Activated CD4-positive, alpha-beta T cell treated with anti-CD3 and anti-CD28 coated beads for 24 hours (primary cell): ENCODE measurements at places on chromosomes 16 and 17.

GRCh38 chr17:55433029-55433628, 11.5 kb upstream of the MMD start:
- DNase-seq, result no peak

GRCh38 chr16:50002190-50002589, 22.8 kb upstream of the CNEP1R1 start:
- no peak for DNase-seq

- no peak for DNase-seq
These were observed 139.0 kb downstream of the HS3ST3A1 start for GRCh38 chr17:13462673-13463124.

GRCh38 chr17:2347805-2348685, 10.7 kb downstream of the SGSM2 start:
- DNase-seq, result no peak

DNA sequence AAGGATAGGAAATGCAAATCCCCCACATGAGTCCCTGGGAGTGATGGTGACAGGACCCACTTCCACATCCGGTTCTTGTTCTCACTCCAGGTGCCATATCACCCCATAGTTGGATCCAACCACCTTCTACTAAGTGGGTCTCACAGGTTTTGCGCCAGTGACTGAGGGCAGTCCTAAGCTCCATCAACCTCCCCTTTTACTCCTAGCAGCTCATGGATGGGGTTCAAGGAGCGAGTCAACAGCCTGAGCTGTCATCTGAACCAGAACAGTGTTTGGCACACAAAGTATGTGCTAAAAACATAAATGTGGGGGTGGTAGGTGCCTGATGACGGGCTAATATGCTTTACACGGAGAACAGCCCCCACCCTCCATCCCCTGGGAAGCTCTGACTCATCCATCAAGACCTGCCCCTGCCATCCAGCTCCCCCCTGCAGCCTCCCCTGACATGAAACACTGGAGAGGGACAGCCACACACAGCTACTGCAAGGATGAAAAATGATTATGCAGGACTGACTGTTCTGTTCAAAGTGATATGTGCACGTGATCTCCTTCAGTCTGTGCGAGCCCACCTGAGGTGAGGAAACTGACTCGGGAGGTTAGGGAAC, 143.2 kb upstream of the CDH5 start:
- DNase-seq, result no peak

- DNase-seq, result no peak
These were observed 44.4 kb downstream of the NOS2 start for GRCh38 chr17:27755706-27756466.

DNA sequence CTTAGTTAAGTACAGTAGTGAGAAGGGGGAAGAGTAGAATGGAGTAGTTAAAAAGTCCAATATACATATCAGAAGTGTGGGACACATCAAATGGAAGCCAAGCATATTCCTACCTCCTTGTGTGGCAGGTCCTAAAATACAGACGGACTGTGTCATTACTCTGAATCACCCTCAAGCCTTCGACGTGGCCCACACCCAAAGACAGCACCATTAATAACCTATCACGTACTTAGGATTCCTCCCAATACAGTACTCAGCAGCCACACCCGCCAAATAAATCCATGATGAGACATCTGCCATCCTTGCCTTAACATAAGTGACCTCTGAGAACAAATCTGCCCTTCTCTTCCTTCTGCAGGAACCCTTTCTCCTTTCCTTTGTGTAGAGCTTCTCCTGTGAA, 38.9 kb downstream of the UBE2G1 start:
- no peak for DNase-seq

DNA sequence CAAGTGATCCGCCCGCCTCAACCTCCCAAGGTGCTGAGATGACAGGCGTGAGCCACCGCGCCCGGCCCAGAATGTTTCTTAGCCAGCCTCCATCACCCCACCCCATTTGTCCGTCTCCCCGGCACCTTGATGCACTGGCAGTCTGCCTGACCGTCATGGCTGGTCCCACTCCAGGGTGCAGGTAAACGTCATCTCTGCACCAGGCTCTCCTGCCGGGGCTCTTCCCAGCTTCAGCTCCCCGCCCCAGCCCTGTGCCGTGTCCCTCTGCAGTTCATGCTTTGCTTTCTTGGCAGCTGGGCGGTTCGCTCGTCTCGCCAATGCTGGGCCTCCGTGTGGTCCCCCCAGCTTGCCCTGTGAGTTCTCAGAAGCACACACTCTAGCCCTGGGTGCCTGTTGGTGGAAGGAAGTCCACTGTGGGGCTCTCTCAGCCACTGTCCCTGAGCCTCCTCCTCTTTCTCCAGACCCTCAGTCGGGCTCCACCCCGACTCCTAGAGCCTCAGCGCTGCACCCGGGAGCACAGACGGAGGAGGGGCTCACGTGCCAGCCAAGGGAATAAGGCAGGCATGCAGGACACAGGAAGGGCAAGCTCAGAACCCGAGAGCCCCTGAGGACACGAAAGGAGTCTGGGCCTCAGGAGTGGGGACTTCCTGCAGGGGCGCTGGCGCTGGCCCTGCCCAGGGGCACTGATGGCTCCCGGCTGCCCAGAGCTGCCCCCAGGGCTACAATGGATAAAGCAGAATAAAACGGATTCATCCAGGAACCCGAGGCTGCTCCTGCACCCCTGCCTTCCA, 12.0 kb downstream of the HS3ST6 start:
- DNase-seq, result no peak

- no peak for DNase-seq
These were observed 20.1 kb downstream of the MRPL45 start for GRCh38 chr17:38317081-38317480.

DNA sequence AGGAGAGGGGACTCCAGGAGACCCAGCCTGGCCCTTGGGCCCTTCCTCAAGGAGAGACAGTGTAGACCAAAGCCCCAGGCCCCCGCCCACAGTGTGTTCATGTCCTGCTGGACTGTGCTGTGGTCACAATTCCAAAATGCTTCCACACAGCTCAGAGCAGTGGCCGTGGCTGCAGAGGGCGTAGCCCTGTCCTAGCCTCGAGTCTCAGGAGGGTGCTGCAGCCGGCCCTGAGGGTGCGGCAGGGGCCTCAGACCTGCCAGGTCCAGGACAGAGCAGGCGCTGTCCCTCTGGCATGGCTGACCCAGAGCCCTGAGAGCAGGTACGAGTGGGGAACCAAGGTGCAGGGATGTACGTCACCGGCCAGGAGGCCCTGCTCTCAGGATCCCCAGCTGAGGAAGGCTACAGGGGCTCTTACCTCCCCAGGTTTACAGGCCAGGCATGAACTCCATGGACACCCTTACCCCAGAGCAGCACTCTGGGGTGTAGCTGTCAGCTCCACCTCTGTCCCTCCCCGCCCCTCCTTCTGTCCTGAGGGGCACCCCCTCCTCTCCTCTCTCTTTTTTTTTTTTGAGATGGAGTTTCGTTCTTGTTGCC, 7.3 kb downstream of the DBNDD1 start:
- DNase-seq, result no peak

- no peak for DNase-seq
These were observed 32.4 kb upstream of the POLR3E start for GRCh38 chr16:22264786-22265185.

DNA sequence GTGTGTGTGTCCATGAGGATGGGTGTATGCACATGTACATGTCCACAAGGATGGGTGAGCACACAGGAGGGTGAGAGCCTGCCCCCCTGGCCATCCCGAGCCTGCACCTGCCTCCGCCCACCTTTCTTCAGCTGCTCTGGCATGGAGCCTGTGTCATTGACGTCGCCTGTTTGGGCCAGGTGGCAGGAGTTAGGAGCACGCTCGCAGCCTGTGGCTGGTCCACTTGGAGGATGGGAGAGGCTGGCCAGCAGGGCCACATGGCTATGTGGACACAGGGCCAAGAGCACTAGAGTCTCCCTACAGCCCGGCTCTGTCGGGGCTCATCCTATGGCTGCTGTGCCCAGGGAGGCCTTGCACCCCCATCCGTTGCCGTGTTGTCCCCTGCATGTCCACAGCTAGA, 21.4 kb downstream of the BAHCC1 start:
- DNase-seq, result no peak

DNA sequence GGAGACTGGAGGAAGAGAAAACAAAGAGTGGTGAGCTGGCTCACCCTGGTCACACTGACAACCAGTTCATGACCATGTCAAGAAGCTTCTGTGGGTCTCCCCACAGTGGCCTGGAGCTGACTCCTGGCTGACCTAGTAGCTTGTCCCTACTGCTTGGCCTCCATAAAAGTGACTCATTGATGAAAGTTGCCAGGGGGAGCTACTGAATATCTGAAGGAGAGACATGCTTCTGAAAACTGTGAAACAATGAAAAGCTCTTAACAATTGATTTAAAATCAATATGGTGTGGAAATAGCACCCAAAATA, 22.0 kb downstream of the SMPD3 start:
- no peak for DNase-seq

DNA sequence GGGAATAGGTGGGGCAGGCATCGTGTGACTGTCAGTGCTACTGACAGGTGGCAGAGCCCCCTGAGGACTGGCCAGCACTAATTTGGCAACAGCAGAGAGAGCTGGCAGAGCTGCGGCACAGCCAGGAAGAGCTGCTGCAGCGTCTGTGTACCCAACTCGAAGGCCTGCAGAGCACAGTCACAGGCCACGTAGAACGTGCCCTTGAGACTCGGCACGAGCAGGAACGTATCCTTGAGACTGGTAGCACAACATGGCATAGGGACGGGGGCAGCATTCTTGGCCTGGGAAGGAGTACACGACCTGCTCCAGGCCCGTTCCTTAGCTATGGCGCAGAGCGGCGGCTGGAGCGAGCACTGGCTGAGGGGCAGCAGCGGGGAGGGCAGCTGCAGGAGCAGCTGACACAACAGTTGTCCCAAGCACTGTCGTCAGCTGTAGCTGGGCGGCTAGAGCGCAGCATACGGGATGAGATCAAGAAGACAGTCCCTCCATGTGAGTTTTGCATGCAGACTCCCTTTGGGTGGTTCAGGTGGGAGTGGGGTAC, 3.0 kb upstream of the NRN1L start:
- DNase-seq, result no peak

DNA sequence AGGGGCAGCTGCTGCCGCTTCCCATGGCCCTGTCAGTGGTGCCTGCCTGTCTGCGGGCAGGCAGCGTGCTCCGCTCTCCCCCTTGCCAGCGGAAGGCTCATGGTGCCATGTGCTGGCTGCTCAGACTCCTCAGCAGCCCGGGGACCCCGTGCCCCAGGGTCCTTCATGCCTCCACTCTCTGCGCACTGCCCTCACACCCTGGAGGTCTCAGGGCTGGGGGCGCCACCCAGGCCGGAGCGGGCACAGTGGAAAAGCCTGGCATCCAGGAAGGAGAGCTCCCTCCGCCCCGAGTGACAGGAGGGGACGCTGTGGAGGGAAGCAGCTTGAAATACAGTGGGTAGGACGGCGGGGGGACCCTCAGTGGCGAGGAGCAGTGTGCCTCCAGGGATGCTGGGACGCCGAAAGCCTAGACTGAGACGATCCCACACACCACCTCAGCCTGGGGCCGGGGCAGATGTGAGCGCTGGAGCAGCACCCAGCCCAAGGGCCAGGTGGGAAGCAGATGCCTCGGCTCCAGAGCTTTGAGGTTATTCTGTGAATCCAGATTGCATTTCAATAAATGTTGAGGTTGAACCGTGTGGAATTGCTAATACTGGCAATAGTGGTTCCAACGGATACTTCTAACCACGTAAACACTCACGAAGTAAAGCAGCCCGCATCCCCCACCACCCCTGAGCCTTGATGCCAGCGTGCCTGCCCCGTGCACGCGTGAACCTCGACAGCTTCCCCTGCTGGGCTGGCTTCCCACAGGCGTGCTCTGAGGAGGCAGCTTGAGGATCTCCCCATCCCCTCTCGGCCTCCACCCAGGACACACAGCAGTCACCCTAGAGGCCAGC, 6.5 kb downstream of the TMEM204 start:
- no peak for DNase-seq

GRCh38 chr17:76252040-76252954, 12.0 kb upstream of the RNF157 start:
- no peak for DNase-seq

DNA sequence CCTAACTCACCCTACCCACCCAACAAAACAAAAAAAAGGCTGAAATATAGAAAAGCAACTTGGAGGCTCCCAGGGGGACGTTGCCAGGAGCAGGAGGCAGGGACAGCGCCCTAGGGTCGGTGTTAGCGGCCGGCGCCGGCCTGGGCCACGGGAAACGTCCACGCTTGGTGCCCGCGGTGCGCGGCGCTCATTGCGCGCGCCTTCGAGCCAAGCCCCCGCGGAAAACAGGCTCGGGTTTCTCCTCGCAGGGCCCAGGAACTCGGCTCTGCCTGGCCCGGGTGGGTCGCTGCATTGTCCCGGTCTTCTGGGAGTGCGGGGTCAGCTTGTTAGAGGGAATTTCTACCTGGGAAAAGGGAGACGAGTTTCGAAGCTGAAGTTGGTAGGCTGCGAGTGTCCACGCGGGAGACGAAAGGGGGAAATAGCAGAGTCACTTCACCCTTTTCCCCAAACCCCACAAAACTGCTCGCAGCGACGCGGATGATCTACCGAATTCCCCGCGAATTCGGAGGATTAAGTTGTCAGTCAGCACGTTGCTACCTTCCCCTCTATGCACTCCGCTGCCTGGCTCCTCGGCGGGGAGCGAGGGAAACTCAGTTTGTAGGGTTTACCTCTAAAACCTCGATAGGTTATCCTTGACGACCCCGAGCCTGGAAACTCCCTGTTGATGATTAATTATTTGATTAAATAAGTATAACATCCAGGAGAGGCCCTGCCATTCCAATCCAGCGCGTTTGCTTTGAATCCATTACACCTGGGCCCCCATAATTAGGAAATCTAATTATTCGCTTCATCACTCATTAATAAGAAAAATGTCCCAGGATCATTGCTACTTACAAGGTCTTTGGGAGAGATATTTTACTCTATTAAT, 751 bp upstream of the FOXC2 start:
- DNase-seq, result no peak

GRCh38 chr17:36027761-36028160, 10.0 kb upstream of the CCL23 start:
- no peak for DNase-seq

- DNase-seq, result no peak
These were observed 121.6 kb downstream of the ZNF423 start for GRCh38 chr16:49734331-49734730.

GRCh38 chr16:10385725-10386516, at the start of gene ATF7IP2:
Gene ATF7IP2 (plus strand): TSS chr16:10386061. CDS start chr16:10430621, 44,560 bp downstream.
- DNase-seq, result peak; percentile 84

GRCh38 chr16:30785126-30786106, 1.6 kb downstream of the ZNF629 start:
- DNase-seq, result no peak

- no peak for DNase-seq
These were observed 80.7 kb downstream of the MPRIP start for GRCh38 chr17:17122781-17123483.

DNA sequence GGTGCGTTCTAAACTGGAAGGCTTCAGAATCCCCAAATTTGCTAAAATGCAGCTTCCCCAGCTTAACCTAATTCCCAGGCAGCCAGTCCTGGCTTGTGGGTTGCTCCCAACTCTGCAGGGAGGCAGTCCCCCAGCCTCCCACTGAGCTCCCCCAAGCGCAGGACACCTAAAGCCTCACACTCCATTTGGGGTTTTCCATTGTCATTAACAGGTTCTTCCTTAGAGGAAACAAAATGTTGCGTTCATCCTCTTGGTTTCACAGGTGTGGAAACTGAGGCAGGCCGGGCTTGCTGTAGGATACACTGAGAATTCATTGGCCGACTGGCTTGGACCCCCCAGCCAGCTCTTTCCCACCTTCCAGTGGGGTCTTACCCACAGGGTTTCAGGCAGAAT, 2.3 kb upstream of the TAC4 start:
- DNase-seq, result no peak

- DNase-seq, result no peak
These were observed 53.6 kb downstream of the LDHD start for GRCh38 chr16:75062976-75063346.

- DNase-seq, result no peak
These were observed 847.4 kb upstream of the EEF2KMT start for GRCh38 chr16:5944971-5945370.
